ENCODE measurements at places on chromosomes 6 and 20.

- DNase-seq = no peak
Observed at GRCh38 chr20:48803176-48804053, 24.4 kb downstream of the PREX1 start.

GRCh38 chr6:146997062-146997461 lies 207.2 kb upstream of the STXBP5 start:
- no peak for DNase-seq

DNA sequence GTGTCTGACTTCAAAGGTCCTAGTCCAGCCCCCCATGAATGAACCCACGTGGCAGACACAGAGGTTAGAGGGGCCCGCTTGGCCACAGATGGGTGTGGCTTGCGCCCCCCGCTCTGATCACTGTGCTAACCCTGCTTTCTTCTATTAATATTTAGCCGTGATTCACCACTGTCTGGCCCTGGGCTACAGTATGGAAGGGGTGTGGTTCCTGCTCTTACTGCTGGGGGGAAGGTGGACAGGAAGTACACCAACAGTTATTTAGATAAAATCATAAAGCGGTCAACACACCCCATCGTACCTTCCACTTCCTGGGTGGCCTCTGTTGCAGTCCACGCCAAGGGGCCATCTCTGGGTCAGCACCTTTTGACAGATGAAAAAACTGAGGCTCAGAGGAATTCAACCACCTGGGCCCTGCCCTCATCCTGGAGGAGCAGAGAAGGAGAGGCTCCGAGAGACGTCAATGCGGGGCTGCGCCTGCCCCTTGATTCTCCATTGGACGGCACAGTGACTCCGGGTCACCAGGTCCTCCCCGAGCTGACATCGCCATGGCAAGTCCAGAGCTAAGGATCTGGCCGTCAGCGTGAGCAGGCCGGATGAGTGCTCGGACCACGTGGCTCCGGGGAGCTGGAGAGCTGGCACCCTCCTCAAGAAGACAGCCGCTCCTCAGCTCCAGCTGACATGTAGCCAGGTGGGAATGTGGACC lies 206.3 kb downstream of the PREX1 start:
- no peak for DNase-seq

DNA sequence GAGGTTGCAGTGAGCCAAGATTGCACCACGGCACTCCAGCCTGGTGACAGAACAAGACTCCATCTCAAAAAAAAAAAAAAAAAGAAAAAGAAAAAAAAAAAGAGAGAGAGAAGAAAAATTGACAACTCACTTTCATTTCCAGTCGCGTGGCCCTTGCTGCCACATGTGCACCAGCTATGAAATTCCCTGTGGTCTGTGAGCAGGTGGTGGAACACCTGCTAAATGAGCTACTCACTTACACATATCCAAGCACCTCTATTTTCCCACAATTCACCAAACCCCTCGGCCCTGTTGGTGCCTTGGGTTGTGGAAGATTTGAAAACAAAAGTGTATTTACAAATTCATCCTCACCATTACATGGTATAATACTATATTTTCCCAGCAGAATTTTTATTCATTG lies 105.2 kb upstream of the ASF1A start:
- no peak for DNase-seq

Data from NCI-H446 (cell line).